RPMI7951 (cell line): ENCODE measurements at places on chromosomes 2 and 18. TPM values are rescaled to one million over a fixed set of nuclear protein-coding genes. Genes with fewer than 3 reads are reported as not detected.

Gene NIFK
- total RNA-seq = 39.0 and 58.4 TPM in 2 replicates

Gene CAPN14
- 0.96 and 1.3 TPM in 2 replicates for total RNA-seq

Gene RAB17
- 3.6 and 4.5 TPM in 2 replicates for total RNA-seq

Gene TTN
- total RNA-seq = 0.10 and 0.12 TPM in 2 replicates

Gene EHD3
- 19.9 and 20.0 TPM in 2 replicates for total RNA-seq

Gene SERPINB3
- total RNA-seq = 0.20 TPM in 1 of 2 replicates, not detected in the other

Gene KLHL29
- 0.78 and 0.84 TPM in 2 replicates for total RNA-seq

Gene MC5R
- total RNA-seq = 0.49 TPM in 1 of 2 replicates, not detected in the other

DNA sequence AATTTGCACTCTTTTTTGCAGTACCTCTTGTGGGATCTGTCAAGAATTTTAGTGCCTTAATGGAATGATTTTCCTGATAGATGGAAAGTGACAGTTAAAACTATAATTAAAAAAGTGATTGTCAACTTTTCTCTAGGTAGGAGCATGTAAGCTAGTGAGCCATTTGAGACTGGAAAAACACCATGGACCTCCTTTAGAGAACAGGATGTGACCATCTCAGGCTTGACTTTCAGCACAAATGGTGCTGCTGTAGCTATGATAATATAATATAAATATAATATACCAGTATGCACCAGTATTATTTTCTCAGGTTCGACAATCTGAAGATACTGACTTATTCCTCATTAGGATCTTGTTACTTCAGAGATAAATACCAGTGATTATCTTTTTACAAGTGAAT lies 27.8 kb downstream of the ZNF236 start:
- no peak for DNase-seq

DNA sequence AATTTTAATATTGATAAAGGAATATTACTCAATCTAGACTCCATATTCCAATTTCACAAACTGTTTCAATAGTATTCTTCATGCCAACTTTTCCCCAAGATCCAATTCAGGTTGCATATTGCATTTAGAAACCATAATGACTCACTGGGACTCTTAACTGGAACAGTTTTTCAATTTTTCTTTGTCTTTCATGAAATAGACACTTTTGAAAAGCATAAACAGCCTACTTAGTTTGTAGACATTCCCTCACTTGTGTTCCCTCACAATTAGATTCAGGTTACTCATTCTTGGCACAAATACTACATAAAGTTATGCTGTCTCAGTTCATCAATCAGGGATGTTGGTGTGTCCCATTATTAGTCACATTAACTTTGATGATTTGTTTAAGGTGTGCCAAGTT lies 1768.4 kb upstream of the PIK3C3 start:
- DNase-seq = no peak

DNA sequence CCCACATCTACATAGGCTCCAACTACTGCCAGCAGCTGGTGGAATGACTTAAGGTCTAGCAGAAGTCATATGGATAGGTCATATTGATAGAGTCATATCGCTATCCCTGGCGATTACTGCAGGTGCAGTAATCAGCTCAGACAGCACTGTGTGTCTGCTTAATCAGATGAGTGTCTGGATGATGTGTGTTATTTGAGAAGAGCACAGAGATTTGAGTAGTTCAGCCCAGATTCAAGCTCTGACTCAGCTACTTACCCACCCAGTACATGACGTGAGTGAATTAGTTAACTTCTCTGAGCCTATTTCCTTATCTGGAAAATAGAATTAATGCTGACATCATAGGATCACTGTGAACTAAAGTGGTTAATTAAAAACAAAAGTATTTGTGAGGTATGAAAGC lies 78.9 kb downstream of the EHD3 start:
- peak; percentile 42 for DNase-seq

DNA sequence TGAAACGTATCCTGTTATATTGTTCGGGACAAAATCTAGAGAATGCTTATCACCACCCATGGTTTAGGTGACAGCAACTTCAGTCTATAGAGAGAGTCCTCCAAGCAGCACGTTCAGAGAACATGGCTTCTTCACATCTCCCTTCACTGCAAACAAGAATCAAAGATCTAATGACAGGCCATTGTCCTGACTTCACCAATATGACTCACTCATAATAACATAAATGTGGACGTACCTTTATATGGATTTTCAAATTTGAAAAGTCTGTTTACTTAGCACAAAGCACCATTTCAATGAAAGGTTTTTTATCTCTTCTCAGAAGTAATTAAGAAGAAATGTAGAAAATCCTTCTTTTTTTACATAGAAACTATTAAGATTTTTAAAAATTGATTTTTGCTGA lies 46.7 kb downstream of the KLF7 start:
- DNase-seq = no peak

GRCh38 chr2:167209784-167210183 lies 321.5 kb downstream of the XIRP2 start:
- no peak for DNase-seq

DNA sequence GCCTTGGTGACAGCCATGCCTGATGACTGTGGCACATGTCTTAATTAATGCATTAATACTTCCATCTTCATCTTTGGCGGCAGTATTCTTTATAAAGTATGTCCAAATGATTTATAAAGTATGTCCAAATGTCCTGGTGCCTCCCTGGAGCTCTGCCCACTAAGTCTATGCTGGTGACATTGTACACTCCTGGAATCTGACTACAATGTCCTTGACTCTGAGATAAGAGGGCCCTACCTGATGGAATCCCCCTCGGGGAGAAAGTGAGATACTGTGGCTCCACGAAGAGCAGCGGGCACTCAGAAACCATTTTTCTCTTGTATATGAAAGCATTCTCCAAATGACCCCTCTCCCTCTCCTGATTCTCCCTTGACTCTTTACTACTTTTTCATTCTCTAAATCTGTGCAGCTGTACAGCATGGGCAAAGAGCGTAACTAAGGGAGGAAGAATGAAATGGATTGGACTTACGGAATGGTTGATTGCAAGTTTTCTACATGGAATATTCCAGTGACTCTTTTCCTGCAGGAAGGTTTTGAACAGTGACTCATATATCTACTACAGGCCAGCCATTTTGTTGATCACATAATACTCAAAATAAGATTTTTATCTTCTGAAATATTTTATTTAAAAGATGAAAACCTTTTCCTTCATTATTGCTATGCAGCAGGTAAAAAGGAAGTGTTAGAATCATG lies 17.3 kb downstream of the RAB12 start:
- DNase-seq = no peak

- DNase-seq = peak; percentile 74
Observed at GRCh38 chr2:54572636-54573536, 116.8 kb downstream of the SPTBN1 start.

- no peak for DNase-seq
Observed at GRCh38 chr2:201447086-201447485, 4.2 kb downstream of the TRAK2 start.

DNA sequence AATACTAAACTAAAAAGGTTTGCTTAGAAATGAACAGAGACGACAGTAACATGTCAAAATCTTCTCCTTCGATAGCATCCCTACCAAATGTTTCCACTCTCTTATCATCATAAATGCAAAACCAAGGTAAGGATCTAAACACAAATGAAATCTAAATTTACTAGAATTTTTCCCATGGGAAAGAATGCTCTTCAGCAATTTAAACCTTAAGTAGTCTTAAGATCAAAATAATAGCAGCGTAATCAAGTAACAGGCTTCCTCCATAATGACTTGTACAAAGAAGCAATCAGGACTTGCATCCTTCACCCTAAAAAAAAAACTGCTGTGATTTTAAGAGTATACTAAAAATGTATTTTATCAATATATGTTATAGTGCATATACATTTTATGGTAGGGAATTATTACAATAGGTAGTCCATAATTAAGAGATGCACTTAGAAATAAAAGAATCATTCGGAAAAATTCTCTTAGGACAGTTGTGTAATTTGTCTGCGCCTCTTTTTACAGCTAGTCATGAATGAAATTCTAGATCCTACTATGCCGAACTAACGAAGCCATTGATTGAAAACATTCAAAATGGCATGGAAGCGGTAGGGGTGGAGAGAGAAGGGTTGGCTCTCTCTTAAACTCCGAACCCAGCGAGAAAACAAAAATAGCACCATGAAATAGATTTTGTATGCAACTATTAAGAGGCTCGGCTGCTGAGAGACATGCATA lies 1.3 kb downstream of the PGAP1 start:
- no peak for DNase-seq

GRCh38 chr2:86213699-86214502 lies 14.6 kb downstream of the MRPL35 start:
- no peak for DNase-seq

- DNase-seq = no peak
Observed at GRCh38 chr2:203394519-203395227, 66.5 kb downstream of the ABI2 start.
